ENCODE measurements at places on chromosomes 12 and 14.

DNA sequence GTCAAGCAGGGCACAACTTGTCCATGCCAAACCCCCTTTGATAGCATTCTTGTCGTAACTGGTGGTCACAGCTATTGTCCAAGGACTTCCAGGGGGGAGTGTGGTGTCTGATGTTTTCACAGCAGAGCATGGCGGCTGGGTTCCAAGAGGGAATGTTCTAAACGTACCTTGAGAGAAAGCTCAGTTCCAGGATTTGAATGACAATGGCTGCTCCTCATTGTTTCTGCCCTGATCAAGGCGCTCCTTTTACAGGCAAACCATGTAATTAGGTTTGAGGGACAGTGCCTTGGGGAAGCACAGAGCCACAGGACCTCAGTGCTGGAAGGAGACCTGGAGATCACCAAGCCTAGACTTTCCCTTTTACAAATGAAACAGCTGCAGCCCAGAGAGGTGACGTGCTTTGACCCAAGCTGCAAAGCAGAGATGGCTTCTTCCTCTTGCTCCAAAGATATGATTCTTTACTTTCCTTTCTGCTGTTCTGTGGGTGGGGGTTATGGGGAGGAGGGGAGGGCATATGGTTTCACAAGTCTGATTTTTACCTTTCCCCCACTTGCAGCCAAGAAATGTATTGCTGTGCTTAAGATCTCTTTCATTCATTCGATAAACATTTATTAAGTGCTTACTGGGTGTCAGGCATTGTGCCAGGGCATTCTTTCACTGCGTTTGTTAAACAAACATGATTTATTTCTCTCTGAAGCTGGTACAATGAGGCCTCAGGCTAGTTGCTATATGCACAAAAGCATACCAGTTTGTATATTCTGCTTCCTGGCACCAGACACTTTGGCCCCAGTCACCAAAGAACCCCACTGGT, 172.8 kb downstream of the KTN1 start:
- peak; percentile 30 for DNase-seq

- no peak for DNase-seq
Observed at GRCh38 chr12:126147321-126147720, 1082.1 kb downstream of the AACS start.

DNA sequence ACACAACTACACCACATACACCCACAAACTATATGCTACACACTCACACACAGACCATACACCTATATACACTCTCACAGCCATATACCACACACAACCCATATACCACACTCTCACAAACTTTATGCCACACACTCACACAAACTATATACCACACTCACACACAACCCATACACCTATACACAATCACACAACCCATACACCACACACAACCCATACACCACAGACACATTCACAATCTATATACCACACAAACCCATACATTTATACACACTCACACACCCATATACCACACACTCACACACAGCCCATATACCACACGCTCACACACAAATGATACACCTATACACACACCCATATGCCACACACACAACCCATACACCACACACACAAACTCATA, 163.3 kb downstream of the TMEM121 start:
- DNase-seq = no peak

DNA sequence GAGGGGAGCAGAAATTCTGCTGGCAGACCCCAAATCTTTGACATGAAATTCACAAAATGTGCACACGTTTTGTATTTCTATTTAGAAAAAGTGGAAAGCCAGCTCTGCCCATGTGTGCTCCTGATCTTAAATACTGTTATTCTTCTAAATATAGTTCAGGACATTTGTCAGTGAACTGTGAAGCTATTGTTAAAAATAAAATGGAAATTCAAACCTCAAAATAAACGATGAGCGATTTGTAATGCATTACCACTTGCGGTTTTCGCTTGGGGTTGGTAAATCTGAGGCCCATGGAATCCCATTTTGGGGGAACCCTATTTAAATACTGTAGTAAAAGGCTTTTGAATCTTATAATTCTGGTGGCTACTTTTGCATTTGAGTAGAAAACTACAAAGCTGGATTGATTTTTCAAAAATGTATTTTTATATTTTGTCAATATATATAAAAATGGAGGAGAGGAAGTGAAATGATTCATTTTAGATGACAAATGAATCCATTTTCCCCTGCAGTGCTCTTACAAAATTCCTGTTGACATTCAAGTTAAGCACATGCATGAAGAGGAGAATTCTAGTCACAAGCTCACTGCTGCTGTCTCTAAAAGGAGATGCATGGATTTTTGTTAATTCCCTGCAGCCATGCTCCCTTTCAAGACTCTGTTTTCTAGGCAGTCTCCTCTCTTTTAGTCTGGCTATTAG, 47.1 kb downstream of the FLRT2 start:
- no peak for DNase-seq

- no peak for DNase-seq
Observed at GRCh38 chr12:20624718-20625117, 70.4 kb upstream of the SLCO1C1 start.

GRCh38 chr12:57726884-57727757, 11.4 kb downstream of the AGAP2 start:
- DNase-seq = no peak

DNA sequence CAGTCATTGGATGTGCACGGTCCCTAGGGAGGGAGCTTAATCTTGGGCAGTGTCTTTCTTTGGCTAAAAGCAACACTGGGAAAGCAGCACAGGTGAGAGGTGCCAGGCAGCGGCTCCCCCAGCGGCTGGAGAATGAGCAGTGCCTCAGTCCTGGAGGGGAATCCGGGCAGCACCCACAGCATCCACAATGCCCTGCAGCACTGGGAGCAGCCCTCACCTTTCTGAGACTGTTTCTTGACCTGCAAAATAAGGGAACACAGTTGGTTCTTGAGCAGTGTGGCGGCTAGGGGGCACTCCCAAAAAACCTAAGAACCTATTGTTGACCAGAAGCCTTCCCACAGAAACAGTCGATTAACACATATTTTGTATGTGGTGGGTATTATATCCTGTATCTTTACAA, 75.8 kb downstream of the SINHCAF start:
- no peak for DNase-seq

GRCh38 chr14:105067140-105067968, 2.1 kb upstream of the GPR132 start:
- no peak for DNase-seq

DNA sequence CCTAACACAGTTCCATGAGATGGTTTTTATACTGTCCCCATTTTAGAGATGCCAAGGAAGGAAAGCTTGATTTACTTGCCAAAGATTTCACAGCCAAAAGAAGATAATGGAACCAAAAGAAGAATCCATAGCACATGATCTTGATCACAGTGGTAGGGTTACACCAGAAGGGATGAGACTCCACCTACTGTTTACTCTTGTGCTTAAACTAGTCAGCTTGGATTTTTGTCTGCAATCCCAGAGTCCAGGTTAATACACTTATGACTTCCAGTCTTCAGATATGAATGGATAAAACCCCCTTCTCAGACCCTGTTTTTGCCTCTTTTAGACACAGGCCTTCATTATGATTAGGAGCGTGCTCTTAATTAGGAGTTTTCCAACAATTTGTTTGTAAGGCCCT, 454.2 kb downstream of the AEBP2 start:
- no peak for DNase-seq

GRCh38 chr14:67579040-67579439, 21.0 kb downstream of the PIGH start:
- no peak for DNase-seq

DNA sequence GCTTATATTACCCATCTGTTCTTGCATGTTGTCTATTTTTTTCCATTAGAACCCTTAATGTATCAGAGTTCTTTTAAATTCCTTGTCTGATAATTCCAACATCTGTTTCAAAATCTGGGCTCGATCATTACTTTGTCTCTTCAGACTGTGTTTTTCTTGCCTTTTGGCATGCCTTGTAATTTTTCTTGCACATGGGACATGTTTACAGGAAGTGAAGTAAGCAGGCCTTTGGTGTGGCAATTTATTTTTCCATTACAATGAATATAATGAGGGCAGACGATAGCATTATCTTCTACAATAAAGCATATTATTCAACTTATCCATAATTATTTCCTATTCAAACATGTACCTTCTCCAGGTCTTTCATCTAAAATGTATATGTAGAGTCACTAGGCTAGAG, 48.3 kb downstream of the STXBP6 start:
- DNase-seq = no peak

GRCh38 chr14:59588101-59588500, 11.5 kb upstream of the CCDC175 start:
- no peak for DNase-seq

DNA sequence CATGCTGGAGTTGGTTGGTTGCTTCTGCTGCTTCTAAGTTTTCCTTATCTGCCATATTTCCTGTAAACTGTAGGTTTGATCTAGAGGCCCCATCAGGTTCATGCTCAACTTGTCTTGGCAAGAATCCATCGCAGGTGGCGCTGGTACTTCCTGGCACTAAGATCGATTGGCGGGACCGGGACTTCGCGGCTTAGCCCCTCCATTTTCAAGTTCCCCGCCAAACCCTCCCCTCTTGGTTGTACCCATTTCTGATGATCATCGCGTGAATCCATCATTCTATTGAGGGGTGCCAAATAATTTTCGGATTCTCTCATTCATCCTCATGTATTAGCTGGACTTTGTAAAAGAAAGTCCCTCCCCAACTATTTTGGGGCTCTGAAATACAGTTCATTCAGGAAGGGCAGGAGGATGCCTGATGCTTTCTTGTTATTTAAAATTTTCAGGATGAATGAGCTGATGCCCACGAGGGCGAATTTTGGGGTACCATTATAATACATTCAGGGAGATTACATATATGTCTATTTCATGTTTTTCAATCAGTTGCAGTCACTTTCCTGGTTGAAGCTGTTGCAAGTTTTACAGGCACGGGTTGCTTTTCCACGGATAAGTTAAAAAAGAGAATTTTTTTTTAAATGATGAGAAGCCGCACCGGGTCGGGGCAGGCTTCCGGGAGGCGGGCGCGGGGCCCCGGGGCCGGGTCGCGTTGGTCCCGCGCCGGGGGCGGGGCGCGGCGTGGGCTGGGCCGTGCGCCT, 395 bp upstream of the BRI3BP start:
- DNase-seq = peak; percentile 84

- DNase-seq = no peak
Observed at GRCh38 chr14:96629082-96629481, 126.9 kb downstream of the PAPOLA start.

DNA sequence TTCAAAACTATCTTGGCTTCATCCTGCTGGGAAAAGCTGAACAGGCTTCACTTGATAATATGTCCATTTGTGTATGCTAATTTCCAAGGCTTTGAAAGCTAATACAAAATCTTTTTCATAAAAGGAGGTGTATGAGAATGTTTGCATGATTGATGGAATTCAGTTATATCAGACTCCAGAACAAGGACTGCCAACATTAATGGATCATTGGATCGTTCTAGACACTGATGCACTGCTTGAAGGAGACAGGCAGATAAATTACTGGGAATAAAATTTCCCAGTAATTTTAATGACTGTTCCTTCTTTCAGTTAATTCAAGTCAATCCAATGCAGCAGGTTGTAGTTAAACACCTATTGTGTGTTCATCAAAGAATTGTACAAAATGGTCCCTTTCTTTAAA, 466 bp downstream of the GPRC5D start:
- DNase-seq = no peak

DNA sequence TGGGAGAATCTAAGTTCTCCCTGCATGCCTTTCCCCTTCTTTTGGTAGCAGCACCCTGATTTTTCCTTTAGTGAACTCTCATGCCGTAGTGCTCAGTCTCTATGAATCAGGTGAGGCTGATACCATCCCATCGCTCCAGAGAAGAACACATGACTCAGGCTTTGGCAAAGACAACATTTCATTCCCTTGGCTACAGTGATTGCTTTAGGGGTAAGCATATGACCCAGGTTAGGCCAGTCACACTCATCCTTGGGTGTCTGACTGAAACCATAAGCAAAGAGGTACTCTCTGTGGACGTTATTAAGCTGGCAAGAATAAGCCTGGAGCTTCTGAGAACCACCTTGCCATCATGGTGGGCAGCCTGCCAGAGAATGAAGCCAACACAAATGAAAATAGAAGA, 141.8 kb downstream of the MYRFL start:
- no peak for DNase-seq

- DNase-seq = peak; percentile 69
Observed at GRCh38 chr12:7096979-7097378, 4.7 kb upstream of the C1R start.

DNA sequence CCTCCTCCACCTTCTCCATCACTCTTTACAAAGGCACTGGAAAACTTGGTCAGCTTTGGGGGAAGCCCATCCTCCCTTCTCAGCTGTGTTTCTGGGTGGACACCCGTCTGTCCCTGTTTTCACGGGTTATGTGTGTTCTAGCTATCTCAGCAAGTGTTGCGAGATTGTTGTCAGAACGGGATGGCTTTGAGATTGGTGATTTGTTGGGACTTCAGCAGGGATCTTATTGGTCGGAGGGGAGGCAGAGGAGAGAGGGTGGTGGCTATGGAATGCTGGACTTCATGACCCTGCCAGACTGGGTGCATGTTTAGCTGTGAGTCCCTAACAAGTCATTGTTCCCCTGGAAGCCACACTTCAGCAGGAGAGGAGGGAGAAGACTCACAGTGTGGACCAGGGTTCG, 2.1 kb downstream of the USP5 start:
- DNase-seq = no peak

DNA sequence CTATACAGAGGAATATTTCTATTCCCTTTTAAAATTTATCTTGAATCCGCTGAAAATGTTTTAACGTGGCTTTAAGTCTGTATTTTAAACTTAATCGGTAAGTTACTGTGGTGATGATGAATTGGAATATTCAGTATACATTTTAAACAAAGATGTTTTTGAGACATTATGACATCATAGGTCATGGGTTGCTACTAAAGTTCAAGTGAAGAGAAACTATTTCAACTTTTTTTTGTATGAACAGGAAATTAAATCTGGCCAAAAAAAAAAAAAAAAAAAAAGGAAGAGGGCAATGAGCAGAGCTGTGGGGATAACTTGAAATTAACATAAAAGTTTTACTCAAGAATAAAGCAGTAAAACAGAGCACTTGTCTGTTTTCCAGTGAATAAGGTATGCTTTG, 109.0 kb downstream of the PLEKHA5 start:
- no peak for DNase-seq

DNA sequence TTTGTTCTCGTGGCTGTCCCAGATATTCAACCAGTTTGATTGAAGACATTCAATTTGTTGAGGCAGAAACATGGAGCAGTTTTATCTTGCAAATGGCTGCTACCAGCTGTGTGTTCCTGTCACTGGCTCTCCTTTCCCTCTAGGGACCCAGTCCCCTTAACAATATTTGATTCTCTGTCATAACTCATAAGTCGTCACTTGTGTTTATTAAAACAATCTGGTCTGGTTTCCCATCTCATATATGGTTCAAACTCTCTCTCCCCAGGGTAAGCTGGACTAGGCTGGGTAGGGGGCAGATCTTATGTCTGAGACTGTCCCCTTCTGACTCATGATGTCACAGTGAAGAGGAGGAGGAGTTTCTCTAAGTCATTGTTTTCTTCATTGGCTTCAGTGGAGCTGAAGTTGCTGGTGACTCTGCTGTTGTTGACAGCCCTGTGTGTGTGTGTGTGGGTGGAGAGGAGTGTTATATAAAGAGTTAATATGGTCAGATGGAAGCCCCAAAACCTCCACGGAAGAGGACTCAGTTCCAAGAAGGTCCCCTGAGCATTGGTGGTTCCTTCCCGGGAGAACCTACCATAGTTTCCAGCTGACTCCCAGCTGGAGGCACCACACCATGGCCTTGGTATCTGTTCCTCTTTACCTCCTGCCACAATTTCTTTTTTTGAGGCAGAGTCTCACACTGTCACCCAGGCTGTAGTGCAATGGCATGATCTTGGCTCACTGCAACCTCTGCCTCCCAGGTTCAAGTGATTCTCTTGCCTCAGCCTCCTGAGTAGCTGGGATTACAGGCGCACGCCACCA, 16.1 kb upstream of the GNG2 start:
- DNase-seq = no peak

- no peak for DNase-seq
Observed at GRCh38 chr12:89461190-89461589, 63.4 kb downstream of the GALNT4 start.

Measured in NCI-H2107 (cell line).